Myocyte (in vitro differentiated cells): ENCODE measurements at places on chromosomes 2 and 18.

DNA sequence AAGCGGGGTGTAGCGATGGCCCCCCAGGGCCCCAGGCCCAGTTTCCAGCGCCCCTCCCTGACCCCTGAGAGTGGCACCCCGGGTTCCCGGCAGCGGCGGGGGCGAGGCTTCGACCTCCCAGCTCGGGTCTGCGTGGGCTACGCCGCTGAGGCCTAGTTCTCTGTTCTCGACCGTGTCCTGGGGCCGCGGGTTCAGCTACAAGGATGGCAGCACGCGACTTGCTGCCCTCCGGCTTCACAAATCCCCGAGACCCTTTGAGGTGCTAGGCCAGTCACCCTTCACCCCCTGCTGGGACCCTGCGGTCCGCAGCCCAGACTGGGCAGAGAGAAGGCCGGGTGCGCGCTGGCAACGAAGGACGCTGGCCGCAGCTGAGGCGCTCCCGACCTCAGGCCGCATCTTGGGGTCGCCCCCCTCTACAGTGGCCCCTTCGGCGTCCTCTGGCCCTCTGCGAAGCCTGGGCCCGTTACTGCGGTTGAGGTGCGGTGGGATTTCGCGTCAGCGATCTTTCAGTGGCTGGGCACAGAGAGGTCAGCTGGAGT, 1.2 kb downstream of the OTX1 start:
- DNase-seq = no peak

GRCh38 chr18:74963820-74964446, 245.0 kb downstream of the PTGR3 start:
- peak; percentile 87 for DNase-seq

DNA sequence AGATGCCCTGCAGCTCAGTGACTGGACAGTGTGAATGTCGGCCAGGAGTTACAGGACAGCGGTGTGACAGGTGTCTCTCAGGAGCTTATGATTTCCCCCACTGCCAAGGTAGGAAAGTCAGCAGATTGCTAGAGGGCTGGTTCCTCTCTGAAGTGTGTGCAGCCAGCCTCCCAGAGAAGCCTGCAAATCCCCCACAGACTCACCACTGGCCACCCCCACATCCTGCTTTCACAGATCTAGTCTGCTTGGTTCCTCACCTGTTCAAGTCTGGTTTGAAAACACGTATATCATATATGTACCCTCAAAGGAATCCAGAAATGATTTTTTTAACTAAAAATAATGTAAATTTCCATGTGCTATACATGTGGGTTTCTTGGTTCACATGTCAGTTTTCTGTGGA, 121.1 kb downstream of the LAMA3 start:
- DNase-seq = no peak

- DNase-seq = peak; percentile 33
Measured at GRCh38 chr2:85390941-85391669, 19.1 kb downstream of the CAPG start.

GRCh38 chr2:202361108-202361507, 15.0 kb upstream of the BMPR2 start:
- no peak for DNase-seq

DNA sequence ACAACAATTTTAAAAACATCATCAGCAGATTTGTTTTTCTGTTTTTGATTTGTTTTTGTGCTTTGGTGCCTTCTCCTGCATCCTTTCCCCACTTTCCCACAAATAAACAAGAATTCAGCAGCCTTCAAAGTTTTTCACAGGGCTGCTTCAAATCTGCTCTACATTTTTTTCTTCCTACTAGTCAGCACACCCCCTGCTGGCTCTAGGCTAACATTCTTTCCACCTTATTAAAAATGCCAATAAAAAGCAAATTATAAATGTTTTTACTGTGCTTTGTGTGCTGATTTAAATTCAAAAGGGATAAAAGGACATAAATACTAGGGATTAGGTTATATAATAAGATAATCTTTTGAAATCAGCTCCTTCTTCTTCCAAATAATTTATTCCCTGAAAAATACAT, 6.2 kb upstream of the CNTNAP5 start:
- DNase-seq = no peak

- DNase-seq = no peak
Measured at GRCh38 chr2:187485523-187485922, 37.5 kb upstream of the CALCRL start.

DNA sequence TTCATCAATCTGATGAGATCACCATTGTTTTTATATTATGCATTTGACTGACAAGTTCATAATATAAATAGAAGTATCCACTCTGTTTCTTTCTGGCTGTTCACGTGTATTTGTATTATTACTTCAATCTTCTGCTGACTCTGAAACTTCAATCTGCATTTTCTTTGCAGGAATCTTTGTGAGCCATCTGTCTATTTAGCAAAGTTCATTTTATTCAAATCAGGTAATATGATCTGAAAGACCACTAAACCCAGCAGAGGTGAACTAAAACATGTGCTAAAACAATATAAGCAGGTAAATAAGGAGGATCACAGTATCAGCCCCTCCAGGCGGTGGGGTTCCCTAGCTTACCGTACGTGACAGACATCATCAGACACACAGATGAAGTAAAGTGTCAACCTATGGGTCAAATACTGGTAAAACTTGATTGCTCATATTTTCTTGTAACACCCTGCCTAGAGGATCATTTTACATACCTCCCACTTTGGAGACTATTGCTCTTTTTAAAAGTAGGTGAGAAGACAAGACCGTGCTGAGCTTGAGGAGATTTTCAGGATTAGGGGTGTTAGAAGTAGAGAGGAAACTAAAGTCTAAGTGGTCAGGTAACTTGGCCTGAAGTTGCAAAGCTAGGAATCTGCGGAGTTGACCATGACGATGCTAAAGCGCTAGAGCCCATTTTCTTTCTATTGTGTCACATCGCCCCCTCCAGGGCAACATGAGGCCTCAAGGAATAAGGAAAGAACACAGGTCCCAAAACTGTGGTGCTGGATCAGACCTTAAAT, 9.0 kb downstream of the DTNB start:
- DNase-seq = peak; percentile 81

- no peak for DNase-seq
Measured at GRCh38 chr2:138818556-138818955, 38.4 kb upstream of the NXPH2 start.

DNA sequence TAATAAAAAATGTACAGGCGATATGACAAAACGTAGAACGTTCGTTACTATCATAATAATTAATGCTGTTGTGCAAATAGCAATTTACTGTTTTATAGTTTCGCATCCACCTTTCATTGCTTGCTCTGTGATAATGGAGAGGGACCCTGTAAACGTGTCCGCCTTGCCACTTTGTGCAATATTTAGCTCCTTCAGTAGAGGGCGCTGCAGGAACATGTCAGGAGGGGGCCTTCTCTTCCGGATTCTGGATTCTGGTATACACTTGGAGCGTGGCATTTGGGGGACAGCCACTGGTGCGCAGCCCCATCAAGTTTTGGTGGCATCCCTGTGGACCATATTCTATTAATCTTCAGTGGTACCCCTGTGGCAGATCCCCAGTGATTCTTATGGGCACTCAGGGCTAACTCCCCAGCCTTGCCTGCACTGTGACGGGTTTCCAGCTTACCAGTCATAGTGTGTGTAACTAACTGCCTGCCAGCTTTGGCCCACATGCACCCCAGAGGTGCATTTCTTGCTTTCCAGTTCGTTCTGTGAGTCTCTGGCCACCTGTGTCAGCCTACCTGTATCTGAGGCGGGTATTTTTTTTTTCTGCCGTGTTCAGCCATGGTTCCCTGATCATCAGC, 140.3 kb downstream of the CYRIA start:
- DNase-seq = no peak

DNA sequence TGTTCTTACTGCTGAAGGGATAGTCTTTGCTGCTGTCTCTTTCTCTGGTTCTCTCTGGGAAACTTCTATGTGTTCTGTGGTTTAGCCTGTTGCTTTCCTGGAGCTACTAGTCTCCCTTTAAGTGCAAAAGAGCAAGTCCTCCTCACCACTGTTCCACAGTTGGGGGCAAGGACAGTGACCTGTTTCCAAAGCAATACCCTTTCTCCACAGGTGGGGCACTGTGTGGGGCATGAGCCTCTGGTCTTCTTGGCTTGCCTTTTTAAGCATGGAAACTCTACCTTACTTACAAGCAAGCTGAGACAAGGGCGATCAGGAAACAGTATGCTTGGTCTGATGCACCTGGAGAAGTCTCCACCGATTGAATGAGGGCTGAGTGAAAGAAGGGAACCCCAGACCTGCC, 156.7 kb downstream of the CPS1 start:
- no peak for DNase-seq

DNA sequence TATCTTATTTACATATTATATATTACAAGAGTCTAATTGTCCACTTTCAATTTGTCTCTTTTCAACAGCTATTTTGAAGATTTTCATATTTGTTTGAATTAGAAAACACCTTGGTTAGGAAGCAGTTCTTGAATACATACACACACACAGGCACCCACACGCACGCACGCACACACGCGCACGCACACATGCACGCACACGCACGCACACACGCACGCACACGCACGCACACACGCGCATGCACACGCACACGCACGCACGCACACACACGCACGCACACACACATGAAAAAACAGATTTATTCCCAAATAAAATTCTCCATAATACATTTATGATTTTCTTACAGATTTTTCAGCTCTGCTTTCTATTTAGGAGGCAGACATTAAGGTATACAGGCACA, 220.7 kb downstream of the NYAP2 start:
- DNase-seq = no peak

DNA sequence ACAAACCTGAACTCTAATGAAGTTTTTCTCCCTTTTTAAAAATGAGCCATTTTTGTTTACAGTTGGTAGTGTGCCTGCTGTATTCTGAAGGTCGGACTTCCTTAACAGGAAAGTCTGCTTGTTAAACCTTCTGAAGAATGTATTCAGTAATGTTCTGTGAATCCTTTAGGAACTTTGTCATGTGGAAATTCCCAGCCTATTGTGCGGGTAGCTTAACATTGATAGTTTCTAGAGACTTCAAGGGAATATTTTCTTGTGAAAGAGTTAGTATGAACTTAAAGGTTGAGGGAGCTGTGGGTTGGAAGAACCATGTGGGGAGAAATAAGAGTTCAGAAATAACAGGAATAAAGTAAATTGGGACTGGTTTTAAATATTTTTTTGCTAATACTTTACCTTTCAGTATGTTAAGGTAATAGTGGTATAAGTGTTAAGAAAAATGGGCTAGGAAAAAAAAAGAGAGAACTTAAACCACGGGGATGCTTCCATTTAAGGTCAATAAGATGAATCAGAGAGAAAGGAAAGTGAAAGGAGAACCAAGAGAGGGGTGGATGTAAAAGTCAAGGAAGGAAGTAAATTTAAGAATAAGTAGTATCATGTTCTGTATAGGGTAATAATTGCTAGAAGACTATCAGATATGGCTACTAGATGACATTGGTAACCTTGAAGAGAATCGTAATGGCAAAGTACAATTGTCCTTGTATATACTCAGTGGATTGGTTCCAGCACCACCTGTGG, 90.5 kb downstream of the PMS1 start:
- no peak for DNase-seq

GRCh38 chr2:236617221-236617737, 47.7 kb downstream of the ACKR3 start:
- DNase-seq = no peak

GRCh38 chr2:218166791-218167190, at the start of gene CXCR1:
TSS of gene CXCR1 (minus strand) at chr2:218166962. CDS start at chr2:218165211, 1,751 bp downstream.
- DNase-seq = no peak

DNA sequence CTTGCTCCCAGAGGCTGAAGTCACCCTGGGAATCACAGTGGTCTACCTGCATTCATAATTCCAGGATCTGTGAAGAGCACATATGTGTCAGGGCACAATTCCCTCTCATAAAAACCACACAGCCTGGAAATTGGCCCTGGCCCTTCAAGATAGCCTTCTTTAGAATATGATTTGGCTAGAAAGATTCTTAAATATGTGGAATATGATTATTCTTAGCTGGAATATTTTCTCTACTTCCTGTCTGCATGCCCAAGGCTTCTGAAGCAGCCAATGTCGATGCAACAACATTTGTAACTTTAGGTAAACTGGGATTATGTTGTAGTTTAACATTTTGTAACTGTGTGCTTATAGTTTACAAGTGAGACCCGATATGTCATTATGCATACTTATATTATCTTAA, 24.2 kb downstream of the ICOS start:
- no peak for DNase-seq

GRCh38 chr18:3790703-3791102, 340.7 kb downstream of the TGIF1 start:
- DNase-seq = no peak

DNA sequence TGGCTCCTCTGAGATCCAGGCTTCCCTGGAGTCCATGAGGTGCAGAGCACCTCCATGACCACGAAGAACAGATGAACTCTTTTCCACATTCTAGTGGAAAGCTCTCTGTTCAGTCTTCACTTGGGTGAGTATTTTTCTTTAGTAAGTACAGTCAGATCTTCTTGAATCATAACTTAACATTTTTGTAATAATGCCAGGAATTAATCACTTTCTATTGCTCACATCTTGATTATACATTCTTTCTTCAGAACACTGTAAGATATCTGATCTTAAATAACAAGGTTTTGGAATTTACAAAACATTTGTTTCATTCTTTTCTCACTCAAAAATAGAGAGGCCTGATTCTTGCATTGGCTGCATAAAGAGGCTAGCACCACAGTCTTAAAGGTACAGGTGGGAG, 45.4 kb upstream of the RND3 start:
- no peak for DNase-seq

- no peak for DNase-seq
Measured at GRCh38 chr2:183995632-183996031, 602.7 kb upstream of the ZNF804A start.

- peak; percentile 90 for DNase-seq
Measured at GRCh38 chr2:33108483-33109443, 162.0 kb downstream of the LTBP1 start.

DNA sequence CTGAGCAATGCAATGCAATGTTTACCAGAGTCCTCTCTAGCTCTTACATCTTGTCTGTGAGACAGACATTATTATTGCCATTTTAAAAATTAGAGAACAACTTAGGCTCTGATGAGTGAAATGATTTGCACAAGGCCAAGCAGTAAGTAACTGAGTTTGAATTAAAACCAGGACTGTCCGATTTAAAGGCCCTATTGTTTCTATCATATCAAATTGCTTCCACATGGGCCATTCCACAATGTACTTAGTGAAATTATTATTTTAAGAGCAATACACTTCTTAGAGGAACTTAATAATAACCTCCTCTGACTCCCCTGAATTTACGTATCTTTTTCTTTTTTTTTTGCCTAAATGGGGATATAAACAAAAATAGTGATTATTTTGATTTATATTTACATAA, 64.6 kb downstream of the PLCL1 start:
- DNase-seq = no peak

- no peak for DNase-seq
Measured at GRCh38 chr2:173354073-173354581, 545 bp upstream of the CDCA7 start.
